ENCODE measurements at places on chromosomes 11 and 22. TPM values are rescaled to one million over a fixed set of nuclear protein-coding genes. Genes with fewer than 3 reads are reported as not detected.

SEZ6L gene
- total RNA-seq = not detected

C11orf16 gene
- total RNA-seq = not detected

NRXN2 gene
- total RNA-seq = not detected

SPI1 gene
- total RNA-seq = not detected

MUC2 gene
- not detected for total RNA-seq

PKDREJ gene
- 0.04 TPM for total RNA-seq

OR8G1 gene
- total RNA-seq = not detected

CCDC188 gene
- total RNA-seq = 4.5 TPM

SLC17A6 gene
- not detected for total RNA-seq

OR4S2 gene
- not detected for total RNA-seq

ASPHD2 gene
- 7.5 TPM for total RNA-seq

RTN4R gene
- total RNA-seq = 0.46 TPM

GLYAT gene
- total RNA-seq = not detected

AIFM3 gene
- total RNA-seq = 0.56 TPM

Measured in pulmonary artery endothelial cell (primary cell).